Bone marrow (tissue), 2 donors: ENCODE measurements at places on chromosomes 7 and 10.

DNA sequence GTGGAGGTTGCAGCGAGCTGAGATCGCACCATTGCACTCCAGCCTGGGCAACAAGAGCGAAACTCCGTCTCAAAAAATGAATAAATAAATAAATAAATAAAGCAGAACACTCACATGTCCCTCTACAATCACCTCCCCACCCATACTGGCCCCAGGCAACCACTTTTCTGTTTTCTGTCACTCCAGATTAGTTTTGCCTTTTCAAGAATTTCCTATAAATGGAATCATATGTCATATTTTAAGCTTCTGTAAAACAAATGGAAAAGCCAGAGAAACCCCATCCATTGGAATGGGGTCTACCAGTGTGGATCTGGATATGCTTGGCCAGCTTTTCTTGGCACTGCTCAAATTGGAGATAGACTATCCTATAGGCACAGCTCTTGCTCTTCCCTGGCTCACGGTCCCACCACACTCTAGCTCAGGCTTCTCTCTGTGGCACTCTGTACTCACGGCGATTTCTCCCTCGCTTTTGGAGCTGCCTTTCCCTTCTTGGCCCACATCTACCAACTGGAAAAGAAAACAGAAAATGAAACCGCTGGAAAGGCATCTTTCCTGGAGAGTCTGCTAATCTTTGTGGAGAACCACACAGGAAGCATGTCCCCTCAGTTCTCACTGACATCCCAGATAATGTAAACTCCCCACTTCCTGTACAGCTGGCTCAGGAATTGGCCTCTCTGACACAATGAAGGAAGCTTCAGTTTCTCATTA, 210.1 kb downstream of the JCAD start:
- DNase-seq, result peak; percentile 87

DNA sequence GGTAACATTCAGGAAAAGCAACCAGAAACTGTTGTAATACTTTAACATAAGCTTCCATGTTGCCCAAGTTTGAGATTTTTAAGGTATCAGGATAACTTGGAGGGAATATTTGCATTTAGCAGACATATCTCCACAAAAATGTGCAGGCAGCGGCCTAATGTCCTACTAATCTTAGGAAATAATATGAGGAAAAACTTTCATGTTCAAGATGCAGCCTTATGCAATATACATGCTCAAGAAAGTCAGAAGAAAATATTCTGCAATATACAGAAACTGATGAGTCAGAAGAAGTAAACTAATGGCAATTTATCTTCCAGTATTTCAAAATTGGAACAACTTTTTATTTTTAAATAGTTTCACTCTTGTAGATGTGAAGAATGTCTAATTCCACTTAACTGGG, 463.2 kb upstream of the C7orf33 start:
- DNase-seq, result no peak

- DNase-seq, result peak; percentile 6
These were observed 50.1 kb upstream of the ADRB1 start for GRCh38 chr10:113993489-113993991.

DNA sequence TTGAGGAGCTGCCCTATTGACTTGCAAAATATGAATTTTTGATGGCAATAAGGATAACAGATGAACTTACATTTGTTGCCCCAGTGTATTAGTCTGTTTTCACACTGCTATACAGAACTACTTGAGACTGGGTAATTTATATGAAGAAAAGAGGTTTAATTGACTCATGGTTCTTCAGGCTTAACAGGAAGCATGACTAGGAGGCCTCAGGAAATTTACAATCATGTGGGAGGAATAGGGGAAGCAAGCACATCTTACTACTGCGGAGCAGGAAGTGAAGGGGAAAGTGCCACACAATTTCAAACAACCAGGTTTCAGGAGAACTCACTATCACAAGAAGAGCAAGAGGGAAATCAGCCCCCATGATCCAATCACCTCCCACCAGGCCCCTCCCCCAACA, 57.9 kb downstream of the ZNF22 start:
- peak; percentile 22 for DNase-seq

DNA sequence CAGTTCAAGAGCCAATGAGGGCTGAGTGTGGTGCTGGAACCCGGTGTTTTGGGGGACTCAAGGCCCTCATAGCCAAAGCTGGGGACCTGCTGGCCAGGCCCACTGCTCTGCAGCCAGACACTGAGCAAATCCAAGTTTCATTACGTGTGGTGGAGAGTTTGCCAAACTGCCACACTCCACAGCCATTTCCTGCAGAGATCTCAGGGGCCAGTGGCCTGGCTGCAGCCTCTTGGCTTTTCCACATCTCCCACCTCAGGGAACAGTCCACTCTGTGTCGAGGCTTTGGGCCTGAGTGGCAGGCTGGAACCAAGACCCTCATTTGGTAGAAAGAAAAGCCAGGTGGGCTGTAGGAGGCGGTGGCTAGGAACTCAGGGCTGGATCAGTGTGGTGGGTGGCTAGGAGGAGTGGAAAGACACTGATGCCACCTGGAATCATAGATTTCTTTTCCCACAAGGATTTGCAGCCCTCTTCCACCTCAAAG, 3.2 kb downstream of the HOXA11 start:
- no peak for DNase-seq

GRCh38 chr7:8913682-8914081, 480.3 kb downstream of the NXPH1 start:
- DNase-seq, result no peak

- no peak for DNase-seq
These were observed 408.2 kb upstream of the AUTS2 start for GRCh38 chr7:69190025-69190424.

GRCh38 chr7:86733783-86734182, 90.1 kb downstream of the GRM3 start:
- no peak for DNase-seq

DNA sequence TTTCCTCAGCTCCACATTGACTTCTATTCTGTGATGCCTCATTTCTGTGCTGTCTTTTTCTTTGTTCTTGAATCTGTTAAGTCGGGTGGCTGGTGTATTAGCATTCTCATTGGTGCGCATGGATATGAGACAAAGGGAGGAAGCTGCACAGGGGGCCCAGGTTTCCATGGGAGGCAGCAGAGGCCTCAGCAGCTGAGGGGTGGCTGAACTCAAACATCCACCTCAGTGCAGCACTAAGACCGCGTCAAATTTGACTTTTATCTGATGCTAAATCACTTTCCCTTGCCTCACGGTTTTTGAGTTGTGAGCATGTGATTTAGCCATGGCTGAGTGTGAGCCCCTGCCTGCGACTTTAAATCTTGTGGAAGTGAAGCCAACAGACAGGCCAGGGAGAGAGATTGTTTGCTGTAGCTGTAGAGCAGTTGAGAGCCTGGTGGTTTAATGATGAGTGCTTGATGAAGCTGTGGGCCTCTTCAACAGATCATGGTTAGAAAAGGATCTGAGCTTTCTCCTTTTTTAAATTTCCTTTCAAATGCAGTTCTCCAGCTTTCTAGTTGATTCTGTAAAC, 193.3 kb upstream of the ZNF804B start:
- no peak for DNase-seq

DNA sequence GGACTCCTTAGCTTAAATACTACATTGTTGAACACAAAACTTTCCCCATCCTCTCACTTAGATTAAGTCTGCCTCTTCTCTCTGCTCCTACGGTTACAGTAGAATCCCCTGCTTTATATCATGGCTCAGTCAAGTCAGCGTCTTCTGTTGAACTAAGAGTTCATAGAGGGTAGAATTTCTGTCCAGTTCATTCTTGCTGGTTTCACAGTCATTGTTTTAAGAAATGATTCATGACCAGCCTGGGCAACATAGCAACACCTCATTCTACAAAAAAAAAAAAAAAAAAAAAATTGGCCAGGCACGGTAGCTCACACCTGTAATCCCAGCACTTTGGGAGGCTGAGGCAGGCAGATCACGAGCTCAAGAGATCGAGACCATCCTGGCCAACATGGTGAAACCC, 3.7 kb upstream of the ZFYVE27 start:
- no peak for DNase-seq

DNA sequence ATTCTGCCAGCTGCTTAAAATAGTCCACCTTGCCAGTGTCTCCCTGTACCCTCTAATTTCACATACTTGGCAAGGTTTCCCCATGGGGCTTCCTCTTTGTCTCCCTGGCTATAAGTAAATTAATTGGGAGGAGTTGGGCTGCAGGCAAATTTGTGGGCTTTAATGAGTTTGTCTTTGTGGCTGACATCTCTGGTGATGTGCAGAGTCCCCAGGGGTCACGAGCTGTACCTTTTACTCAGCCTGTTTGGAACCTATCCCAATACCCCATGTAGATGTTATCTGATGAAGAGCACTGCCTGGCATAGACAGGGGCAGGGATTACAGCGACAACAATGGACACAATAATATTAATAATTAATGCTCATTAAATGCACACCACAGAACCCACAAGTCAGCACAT, 132.5 kb downstream of the SLIT1 start:
- DNase-seq, result no peak
